ENCODE measurements at places on chromosomes 4 and X. TPM values are rescaled to one million over a fixed set of nuclear protein-coding genes. Genes with fewer than 3 reads are reported as not detected.

AFP gene
- total RNA-seq: 0.15 TPM

BEND4 gene
- not detected for total RNA-seq

MEPE gene
- total RNA-seq: not detected

SLC26A1 gene
- total RNA-seq: 0.33 TPM

PHOX2B gene
- not detected for total RNA-seq

S100P gene
- total RNA-seq: not detected

FGFBP2 gene
- not detected for total RNA-seq

LEF1 gene
- total RNA-seq: not detected

SMC1A gene
- total RNA-seq: 9.1 TPM

ANK2 gene
- total RNA-seq: 104 TPM

CASP6 gene
- total RNA-seq: 48.9 TPM

PRDM8 gene
- 9.0 TPM for total RNA-seq

PALLD gene
- 117 TPM for total RNA-seq

ADH7 gene
- 2.0 TPM for total RNA-seq

TLR2 gene
- 0.58 TPM for total RNA-seq
